ENCODE measurements at places on chromosomes 16 and 17.

GRCh38 chr16:77849646-77850258, 61.4 kb downstream of the VAT1L start:
- DNase-seq = no peak

DNA sequence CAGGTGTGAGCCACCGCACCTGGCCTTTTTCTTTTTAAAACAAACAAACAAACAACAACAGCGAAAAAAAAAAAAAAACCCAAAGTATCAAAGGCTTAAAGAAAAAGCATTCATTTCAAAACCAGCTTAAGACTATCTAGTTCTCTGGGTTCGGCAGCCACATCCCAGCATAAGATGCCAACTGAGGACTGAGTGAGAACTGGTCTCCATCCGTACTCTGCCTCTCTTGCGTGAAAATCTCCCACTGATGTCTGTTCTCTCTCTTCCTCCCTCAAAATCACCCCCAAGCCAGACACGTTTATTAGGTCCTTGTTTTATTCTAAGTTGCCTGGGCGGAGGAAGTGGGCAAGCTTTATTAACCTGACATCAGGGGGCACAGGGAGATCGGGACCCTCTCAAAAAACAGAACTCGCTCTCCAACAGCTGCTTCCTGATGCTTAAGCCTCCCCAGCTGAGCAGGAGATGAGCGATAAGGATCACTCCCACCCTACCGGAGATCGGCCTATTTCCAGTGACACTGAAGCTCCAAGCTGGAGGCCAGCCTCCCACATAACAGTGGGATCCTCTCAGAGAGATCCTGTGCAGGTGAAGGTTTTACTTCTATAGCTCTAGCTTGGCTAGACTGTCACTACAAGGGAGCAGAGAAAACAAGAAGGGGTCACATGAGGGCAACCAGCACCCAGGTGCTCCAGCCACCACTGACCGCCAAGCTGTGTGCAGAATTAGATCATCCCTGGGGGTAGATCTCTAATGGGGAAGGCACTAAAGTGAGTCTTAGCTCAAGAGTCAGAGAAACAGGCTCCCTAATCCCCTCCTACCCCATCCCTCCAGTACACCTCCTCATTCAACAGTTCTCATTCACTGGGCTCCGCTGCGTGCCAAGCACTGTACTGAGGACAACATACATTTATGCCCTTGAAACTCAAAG, 13.6 kb downstream of the CDC42EP4 start:
- DNase-seq = no peak

DNA sequence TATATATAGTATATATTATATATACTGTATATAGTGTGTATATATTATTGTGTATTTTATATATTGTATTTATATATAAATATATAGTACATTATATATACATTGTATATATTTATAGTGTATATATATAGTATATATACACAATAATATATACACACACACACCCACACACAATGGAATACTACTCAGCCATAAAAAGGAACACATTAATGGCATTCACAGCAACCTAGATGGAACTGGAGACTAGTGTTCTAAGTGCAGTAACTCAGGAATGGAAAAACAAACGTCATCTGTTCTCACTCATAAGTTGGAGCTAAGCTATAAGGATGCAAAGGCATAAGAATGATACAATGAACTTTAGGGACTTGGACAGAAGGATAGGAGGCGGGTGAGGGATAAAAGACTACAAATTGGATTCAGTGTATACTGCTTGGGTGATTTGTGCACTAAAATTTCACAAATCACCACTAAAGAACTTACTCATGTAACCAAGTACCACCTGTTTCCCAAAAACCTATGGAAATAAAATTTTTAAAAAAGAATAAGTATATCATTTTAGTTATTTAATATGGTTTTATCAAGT, 201.9 kb upstream of the CDH11 start:
- DNase-seq = no peak

- no peak for DNase-seq
Observed at GRCh38 chr16:66917741-66918140, 944 bp downstream of the CDH16 start.

GRCh38 chr16:87119168-87119567, 198.0 kb downstream of the C16orf95 start:
- no peak for DNase-seq

- DNase-seq = no peak
Observed at GRCh38 chr16:49631187-49632041, 224.5 kb downstream of the ZNF423 start.

- no peak for DNase-seq
Observed at GRCh38 chr17:21548236-21548635, 144.1 kb upstream of the KCNJ18 start.

DNA sequence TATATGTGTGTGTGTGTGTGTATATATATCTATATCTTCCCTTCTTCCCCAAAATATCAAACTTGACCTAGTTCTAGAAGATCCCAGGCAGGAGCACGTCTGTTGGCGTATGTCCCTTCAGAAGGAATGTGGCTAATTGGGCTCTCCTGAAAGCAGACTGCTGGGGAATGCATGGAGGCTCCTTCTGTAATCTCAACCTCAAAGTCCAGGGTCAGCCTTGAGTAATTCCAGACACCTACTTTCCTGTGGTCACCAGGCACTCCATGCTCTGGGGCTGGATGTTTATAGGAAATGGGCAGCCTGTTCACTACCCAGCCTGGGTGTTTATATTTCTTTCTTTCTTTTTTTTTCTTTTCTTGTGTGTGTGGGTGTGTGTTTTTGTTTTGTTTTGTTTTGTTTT, 13.4 kb downstream of the BCO1 start:
- DNase-seq = no peak

DNA sequence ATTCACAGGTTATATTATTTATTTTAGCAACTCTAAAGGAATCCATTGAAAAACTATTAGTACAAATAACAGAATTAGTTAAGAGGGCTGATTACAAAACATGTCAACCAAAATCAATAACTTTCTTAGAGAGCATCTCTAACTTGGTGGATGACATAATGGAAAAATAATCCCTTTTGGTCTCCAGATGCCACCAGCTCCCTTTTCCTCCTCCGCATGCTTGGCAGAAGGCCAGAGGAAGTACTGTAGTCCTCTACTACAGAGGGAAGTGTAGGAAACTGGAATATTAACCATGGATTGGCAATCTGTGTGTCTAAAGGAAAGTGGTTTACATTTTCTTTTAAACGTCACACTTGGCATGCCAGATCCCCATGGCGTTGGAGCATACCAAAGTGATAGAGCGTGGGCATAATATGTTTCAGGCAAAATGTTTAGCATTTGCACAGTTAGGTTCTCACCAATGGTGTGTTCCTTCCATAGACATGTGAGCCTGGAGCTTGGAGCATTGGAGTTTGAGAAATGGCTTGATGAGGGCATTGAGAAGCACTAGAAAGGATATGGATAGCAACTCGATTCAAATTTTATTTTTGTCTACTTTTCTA, 106.3 kb downstream of the PRKCB start:
- no peak for DNase-seq

- DNase-seq = no peak
Observed at GRCh38 chr17:4160294-4160859, 17.4 kb downstream of the CYB5D2 start.

Measured in stimulated activated naive CD8-positive, alpha-beta T cell treated with anti-CD3 and anti-CD28 coated beads, Interleukin-15, Interleukin-2, amounts not matched to agents 100 U/mL and 50 U/mL, for 24 hours (primary cell).